ENCODE measurements at places on chromosomes 5 and 9.

DNA sequence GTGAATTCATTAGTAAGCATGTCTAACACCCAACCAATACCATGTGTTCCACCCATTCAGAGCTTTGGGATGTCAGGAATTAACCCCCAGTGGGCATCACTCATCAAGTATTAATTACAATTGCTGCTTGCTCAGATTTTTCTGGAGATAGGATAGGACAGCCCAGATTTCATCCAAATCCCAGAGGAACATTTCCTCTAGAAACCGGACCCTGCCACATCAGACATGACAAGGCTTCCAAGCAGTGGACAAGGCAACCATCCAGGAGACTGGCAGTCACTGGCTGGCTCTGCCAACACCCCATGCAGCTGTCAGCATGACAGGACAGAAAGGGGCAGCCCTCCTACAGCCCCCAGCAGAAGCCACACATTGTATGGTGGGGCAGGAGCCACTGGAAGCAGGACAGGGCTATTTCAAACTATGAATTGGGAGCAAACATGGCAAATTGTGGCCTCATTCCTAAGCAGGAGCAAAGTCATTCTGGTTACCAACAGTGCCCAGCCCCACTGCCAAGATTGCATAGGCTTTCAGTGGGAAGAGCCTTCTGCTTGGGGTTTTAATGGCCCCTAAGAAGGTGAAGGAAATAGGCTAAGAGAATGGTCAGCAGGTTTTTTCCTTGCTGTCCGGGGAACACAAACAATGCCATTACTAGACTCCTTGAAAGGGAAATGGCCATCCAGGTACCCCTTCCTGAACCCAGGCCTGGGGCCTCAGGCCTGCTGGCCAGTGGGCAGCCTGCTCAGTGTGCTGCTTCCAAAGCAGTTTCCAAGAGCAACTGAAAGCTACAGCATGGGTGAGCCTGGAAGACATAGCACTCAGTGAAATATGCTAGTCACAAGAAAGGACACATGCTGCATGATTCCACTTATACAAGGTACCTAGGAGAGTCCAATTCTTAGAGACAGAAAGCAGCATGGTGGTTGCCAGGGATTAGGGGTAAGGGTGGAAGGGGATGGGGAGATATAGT, 294.7 kb upstream of the SLC30A5 start:
- DNase-seq: no peak

- DNase-seq: no peak
Measured at GRCh38 chr5:79962575-79963222, 28.4 kb downstream of the MTX3 start.

DNA sequence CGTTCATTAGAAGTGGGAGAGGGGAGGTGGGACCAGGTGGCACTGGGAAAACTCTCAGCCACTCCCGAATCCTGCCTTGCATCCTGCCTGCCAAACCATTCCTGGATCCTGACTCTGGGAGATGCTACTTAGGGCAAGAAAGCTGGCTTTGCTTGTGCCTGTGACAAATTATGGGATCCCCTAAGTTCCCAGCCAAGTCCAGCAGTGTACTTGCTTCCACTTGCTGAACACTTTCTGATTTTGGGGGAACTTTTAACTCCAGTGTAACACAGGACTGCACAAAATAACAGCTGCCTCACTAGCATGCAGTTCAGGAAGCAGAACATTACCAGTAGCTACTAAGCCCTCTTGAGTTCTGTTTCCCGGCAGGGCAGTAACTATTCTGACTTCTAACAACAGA, 12.5 kb upstream of the NKX2-5 start:
- no peak for DNase-seq

DNA sequence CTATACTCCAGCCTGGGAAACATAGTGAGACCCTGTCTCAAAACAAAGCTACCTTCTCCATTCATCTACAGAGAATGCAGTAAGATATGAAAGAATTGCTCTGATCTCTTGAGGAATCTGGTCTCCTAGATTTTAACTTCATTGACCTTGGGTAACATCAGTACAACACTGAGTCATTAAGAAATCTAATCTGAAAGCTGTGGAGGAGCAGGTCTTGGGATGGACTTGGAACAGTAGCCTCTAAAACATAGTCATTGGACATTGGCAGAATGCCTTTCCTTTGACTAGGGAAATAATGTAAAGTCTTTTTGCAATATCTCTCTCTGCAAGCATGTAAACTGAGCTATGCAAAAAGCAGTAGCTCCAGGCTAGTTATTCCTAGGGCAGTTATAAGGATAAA, 58.1 kb downstream of the KCNN2 start:
- DNase-seq: no peak

DNA sequence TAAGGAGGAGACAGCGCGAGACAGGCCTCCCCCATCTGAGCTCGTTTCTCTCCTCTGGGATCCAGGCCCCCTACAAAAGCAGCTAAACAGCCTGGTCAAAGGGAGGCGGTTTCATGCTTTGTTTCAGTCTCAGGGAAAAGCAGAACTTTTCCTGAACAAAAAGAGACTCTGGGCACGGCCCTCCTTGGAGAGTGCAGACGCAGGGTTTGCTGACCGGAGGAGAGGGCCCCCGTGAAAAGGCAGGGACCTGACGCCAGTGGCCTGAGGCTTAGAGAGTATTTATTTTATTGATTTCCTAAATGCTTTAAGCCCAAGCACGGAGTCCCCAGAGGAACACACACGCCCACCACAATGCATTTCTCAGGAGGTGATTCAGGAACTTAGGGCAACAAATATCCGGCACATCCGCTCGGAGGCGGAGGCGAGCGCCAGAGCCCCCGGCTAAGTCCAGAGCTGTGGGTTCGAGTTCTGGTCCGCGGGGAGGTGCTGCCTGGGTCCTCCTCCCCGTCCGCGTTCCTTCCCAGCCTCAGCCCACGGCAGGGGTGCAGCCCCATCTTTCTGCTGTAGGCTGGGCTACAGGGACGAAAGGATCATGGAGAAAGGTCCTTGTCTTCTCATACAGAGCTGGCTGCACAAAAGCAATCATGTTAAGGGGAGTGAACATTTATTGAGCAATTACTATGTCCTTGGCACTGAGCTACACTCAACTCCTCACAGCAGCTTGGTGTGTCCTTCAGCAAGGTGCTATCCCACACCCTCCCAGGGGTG, 40.0 kb downstream of the PTGES start:
- DNase-seq: no peak

DNA sequence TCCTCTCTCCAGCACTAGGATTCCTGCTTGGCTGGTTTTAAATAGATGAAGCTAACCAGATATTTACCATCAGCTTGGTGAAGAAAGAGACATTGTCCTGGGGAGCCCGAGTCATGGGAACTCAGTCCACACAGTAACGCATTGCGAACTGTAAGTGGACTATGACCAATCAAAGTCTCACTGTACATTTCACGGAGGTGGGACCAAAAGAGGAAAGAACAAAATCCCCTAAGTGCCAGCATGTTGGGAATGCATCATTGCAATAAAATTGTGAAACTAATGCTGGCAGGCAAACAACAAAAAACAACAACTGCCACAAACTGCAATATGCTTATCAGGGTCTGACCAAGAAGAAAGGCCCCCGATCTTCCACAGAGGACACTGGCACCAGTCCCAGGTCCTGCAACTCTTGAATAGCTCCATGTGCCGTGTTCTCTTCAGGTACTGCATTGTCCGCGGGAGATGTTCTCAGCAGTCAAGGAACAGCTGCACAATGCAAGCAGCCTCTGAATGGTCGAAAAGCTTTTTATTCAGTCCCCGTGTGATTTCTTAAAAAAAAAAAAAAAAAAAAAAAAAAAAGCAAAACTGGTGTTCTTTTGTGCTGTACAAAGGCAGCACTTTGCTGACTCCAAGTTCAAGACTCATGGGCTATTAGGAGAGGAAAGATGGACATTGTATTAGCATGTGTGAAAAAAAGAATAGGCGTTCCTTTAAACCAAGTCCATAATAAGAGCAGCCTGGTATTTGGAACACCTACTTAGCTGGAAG, 38.1 kb downstream of the SEMA6A start:
- peak; percentile 32 for DNase-seq

- no peak for DNase-seq
Measured at GRCh38 chr5:39249069-39249468, 29.7 kb upstream of the FYB1 start.

GRCh38 chr9:77729177-77729576, 81.1 kb upstream of the GNA14 start:
- no peak for DNase-seq

DNA sequence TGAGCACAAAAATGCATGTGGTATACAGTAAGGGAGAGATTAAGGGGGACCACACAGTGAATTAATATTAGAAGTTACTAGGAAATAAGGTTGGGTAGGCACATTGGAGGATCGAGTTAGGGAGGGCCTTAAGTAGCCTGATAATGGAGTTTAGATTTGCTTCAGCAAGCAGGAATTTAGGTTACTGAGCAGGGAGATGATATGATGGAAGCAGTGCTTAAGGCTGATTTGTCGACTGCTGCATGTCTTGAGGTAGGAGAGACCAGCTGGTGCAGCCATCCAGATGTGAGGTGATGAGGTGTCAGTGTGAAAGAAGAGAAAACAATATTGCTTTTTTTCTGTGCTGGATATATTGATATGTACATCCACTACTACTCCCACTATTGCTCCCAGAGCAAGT, 55.2 kb upstream of the ACTBL2 start:
- no peak for DNase-seq

GRCh38 chr9:129988607-129989361, 54.2 kb downstream of the FNBP1 start:
- DNase-seq: no peak

- DNase-seq: no peak
Measured at GRCh38 chr5:151258816-151259215, 5.8 kb downstream of the GM2A start.

DNA sequence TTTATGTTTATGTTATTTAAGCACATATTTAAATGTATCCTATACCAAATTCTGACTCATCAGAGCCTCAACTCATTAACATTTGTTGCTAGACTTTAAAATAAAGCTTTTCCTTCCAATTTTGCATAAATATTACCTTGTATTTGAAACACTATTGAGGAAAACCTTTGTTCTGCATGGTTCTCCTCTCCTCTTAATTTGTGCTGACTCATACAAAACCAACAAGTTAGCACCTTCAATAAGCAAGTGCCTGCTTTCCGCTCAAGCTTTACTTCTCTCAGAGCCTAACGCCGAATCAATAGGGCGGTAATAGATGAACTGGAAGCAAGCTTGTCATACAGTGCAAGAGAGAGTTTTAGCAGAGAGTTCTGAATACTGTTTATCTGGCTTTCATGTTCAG, 7.9 kb downstream of the AMACR start:
- DNase-seq: no peak

DNA sequence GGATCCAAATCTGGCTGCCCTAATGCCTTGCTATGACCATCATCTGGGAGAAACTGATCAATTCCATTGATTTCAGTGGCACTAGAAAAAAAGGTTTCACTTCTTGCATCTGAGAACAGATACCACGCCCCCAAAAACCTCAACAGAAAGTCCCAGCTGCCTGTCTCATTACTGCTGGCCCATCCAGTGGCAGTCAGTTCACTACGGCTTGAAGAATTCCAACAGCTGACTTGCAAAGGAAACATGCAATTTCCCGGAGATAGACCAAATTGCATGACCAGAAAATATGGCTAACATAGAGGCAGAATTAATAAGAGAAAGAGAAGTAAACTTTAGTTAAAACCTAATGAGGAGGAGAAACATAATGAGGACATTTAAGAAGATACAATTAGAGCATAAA, 48.6 kb downstream of the UGCG start:
- DNase-seq: no peak

GRCh38 chr9:15824310-15824709, 271.5 kb downstream of the CCDC171 start:
- DNase-seq: no peak

- peak; percentile 72 for DNase-seq
Measured at GRCh38 chr9:137034709-137035506, 3.0 kb upstream of the FUT7 start.

DNA sequence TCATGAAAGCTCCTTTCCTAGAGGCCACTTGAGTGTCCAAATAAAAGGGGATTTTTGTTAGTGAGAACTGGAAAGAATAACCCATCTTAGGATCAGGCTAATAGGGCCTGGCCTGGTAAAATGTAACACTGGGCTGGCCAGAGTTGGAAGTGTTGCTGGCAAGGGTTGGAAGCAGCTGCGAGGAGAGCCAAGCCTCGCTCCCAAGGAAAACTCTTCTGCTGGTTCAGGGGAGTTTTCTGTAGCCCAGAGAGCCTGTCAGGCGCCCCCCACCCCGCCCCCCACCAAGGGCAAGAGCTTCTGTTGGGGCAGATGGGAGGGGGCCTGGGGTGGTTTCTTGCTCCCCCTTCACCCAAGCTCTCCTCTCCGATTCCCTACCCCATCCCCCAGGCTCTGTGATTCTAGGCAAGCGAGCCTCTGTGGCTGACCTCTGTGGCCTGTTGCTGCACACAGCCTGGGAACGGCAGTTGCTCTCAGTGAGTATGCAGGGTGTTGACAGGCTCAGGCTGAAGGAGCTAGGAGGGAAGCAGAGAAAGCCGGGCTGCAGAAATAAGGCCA, 547.8 kb downstream of the CCDC171 start:
- DNase-seq: no peak

- no peak for DNase-seq
Measured at GRCh38 chr5:152097128-152097527, 172.5 kb upstream of the GLRA1 start.

DNA sequence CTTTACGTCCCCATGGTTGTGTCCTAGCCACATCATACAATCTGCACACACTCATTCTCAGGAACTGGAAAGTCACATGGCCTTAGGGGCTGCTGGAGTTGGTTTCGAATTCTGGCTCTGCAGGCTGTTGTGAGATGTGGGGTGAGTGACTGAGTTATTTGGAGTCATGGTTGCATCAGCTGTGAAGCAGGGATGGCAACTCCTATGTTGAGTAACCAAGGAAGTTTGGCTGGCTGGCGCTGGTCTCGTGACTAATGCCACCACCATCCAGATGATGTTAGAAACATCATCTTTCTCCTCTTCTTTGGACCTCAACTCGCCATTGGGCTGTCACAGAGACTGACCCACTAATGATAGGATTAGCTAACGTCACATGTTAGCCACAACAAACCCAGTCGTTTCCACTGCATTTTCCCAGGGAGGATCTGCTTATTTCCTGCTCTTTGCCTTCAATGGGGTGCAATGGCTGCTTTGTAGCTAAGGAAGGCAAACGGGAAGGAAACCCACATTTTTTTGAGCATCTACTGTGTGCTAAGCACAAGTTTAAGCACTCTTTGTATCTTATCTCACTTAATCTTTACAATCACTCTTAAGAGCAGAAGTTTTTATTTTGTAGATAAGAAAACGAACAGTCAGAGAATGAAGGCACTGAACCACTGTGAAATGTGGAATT, 78.1 kb upstream of the UBTD2 start:
- no peak for DNase-seq

GRCh38 chr5:134004626-134005416, at the start of gene VDAC1:
TSS of gene VDAC1 (minus strand) at chr5:134004975. CDS start at chr5:133993012, 11,963 bp downstream.
- DNase-seq: peak; percentile 87

- no peak for DNase-seq
Measured at GRCh38 chr9:35367451-35367850, 122.5 kb upstream of the RUSC2 start.

GRCh38 chr9:114503009-114503408, 2.3 kb downstream of the WHRN start:
- DNase-seq: peak; percentile 44
